ENCODE measurements at places on chromosomes 6 and 20.

GRCh38 chr6:151434369-151434768, 17.6 kb downstream of the RMND1 start:
- peak; percentile 25 for DNase-seq

DNA sequence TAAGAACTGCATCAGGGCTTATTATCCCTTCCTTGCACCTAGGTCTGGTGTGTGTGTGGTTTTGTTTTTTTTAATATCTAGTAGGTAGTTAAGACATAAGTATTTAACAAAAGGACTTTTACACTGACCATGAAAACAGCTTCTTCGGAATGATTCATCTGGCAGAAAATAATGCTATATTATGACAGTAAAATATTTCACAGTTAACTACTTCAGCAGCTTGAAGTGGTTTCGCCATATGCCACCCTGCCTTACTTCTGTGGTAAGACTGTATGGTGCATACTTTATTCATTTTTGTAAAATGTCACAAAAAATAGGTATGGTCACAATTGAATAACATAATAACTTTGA, 858 bp upstream of the PTPRK start:
- DNase-seq: no peak

- no peak for DNase-seq
Measured at GRCh38 chr6:15536198-15536955, 126.5 kb downstream of the DTNBP1 start.

DNA sequence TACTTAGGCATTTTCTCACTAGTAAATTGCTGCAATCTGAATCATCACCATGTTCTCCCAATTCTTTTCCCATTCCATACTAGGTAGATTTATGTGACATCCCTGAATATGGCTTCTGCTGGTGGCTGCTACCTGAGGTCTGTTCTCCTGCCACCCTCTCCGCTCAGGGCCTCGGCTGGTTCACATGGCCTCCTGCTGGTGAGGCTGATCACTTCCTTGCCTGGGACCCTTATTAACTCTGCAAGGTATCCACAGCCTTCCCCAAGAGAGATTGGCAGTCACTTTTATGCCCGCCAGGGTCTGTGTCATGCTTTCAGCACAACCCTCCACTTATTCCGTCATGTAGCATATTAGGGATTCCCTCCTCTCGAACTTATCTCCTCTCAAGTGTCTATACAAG, 424.5 kb upstream of the FLRT3 start:
- no peak for DNase-seq

DNA sequence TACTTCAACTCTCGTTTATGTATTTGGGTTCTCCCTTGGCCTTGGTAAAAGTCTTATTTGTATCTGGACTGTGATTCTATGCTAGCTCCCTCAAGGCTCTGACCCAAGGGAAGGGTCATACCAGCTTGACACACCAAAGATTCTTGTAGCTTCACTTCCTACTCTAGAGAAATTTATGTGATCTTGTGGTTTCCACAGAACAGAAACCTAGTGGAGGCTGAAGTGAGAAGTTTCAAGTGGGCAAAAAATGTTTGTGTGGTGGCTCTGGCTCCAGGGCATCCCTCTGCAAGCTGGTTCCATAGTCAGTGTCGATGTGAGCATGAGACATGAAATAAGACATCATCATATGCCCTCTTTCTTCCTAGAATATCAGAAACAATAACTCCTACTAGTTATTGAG, 48.1 kb upstream of the TNFRSF21 start:
- no peak for DNase-seq

DNA sequence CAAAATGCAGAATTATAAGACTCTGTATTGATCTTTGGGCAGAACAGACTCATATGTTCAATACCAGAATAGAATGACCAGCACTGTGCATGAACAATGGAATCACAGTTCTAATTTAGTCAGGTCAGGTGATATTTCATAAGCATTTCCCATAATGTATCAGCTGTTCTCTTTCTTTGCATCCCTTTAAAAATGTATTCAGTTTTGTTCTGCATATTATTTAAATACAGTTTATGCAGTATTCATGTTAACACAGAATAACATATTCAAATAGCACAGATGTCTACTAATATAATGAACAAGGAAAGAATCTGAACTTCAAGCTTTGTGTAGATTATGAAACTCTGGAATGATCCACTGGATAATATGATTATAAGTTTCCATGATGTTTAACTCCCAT, 128.5 kb downstream of the LAMP5 start:
- DNase-seq: no peak

GRCh38 chr6:28807682-28808280, 116.0 kb downstream of the TRIM27 start:
- DNase-seq: no peak

GRCh38 chr20:2469991-2470422, 582 bp downstream of the SNRPB start:
- peak; percentile 78 for DNase-seq

DNA sequence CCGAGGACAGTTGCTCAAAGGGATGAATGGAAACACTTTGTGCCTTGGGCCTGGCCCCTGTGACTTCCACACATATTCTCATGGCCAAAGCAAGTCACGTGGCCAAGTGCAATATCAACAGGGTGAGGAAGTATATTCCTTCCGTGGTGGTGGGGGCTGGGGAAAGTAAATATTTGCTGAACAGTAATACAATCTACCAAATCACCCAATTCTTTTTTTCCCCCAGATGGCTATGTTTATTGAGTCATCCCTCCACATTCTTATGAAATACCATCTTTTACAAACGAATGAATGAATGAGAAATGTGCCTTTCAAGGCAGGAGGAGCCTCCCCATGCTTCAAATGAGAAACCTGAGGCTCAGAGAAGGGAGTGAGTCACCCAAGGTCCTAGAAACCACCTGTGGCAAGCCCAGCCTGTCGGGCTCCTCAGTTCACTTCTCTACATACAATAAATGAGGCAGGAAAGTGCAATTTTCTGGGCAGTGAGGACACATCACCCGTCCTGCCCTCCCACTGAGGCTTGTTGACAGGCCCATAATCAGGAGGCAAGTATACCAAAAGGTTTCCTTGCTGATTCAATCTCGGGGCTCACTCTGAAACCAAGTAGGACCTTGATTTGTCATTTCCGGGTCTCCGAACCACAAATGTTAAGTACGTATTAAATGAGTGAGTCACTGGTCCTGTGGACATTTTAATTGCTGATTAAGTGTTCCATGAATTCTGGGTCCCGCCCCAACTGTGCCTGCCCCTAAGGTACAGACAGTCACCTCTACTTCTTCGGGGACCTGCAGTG, 25.3 kb upstream of the TOP1 start:
- no peak for DNase-seq

DNA sequence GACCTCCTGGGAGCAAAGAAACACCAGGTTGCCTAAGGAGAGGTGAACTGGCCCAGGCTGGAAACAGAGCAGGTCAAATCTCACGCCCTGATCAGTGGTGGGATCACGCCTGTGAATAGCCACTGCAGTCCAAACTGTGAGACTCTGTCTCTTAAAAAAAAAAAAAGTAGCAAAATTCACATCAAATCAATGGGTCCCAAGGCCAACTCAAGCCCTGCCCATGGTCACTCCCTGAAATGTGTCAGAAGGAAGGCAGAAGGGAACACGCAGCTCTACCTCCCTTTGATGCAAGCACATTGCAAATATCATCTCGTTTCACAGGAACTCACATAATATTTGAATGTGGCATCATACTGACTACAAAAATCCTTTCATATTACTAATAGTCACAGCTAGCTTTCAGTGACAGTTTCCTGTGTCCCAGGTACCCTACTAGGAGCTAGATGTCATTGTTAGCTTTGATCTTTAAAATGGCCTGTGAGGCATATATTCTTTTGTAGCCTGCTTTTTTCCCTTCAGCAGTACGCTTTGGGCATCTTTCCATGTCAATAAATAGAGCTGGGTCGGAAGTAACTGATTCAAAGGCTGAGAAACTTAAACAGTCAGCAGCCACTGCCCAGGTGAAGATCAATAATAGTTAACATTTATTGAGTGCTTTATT, 14.4 kb upstream of the TTPAL start:
- DNase-seq: no peak

GRCh38 chr6:154267508-154268106, 89.0 kb downstream of the IPCEF1 start:
- DNase-seq: no peak

- no peak for DNase-seq
Measured at GRCh38 chr20:19338380-19338779, 125.9 kb downstream of the SLC24A3 start.

GRCh38 chr6:10323018-10323417, 91.9 kb downstream of the TFAP2A start:
- no peak for DNase-seq
